Activated T-helper 17 cell treated with anti-CD3 and anti-CD28 coated beads, Interleukin-2, amount 50 U/mL, for 72 hours (primary cell): ENCODE measurements at places on chromosomes 11 and 22.

DNA sequence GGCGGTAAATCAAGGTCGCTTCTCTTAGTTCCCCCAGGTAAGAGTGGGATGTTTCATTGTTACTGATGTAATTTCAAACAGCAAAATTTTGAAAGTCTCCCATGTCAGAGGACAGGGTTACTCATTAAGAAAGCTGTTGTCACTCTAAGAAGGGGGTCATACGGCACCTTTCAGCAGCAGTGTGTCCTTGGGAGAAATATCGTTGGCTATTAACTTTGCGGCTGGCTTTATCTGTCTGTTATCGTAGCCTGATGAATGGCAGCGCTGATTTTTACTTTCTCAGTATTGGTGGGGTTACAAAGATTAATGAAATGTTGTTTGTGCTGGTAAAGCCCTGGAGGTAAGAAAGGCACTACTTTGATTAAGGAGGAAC lies 27.5 kb upstream of the FBXO3 start:
- no peak overlapping the region for H3K27ac ChIP-seq
- no peaks in the 10 kb centered on the region for H3K4me1 ChIP-seq
- no peak for ATAC-seq
- H3K27me3 ChIP-seq, result peaks cover 38% of the 10 kb centered on the region

DNA sequence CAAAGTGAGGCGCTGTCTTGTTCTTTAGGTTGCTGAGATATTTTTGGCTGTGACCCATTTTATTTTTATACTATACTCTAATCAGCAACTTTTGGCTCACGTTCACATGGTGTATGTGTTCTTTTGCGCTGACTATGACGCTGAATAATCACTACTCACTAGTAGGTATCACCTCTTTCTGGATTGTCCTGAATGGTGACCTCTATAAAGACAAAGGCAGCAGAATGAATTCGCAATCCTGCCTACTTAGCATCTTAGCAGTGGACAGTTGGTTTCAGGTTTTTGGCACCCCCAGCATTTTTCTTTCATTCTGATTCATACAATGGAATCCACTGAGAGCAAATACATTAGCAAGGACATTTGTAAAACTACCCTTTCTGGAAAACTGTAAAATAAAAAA lies 351.3 kb downstream of the JRKL start:
- H3K27ac ChIP-seq, result no peak overlapping the region
- no peaks in the 10 kb centered on the region for H3K4me1 ChIP-seq
- peaks cover 4% of the 10 kb centered on the region for H3K27me3 ChIP-seq
- no peak overlapping the region for H3K4me3 ChIP-seq

GRCh38 chr11:82786836-82787235 lies 53.2 kb upstream of the FAM181B start:
- no peaks in the 10 kb centered on the region for H3K36me3 ChIP-seq
- peaks cover 5% of the 10 kb centered on the region for H3K27me3 ChIP-seq
- no peak overlapping the region for H3K27ac ChIP-seq
- no peak overlapping the region for H3K4me3 ChIP-seq
- no peak for ATAC-seq

DNA sequence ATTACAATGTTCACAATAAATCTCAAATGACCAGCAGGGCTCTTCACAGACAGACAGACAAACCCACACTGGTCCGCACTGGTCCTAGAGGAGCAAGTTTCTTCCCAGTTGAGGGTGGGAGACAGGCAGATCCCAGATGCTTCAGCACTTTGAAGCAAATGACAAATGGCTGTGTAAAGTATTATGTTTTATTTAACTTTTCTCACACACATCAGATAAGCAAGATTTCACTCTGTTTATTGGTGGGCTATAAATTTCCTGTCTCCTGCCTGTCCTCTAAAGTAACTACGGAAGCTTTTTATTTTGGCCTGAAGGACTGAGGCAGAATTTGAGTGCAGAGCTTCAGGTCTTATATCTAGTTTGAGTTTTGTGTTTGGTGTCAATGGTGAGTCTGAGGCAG lies 174.7 kb upstream of the MTNR1B start:
- no peaks in the 10 kb centered on the region for H3K4me1 ChIP-seq
- peaks cover 8% of the 10 kb centered on the region for H3K27me3 ChIP-seq
- H3K36me3 ChIP-seq, result no peaks in the 10 kb centered on the region
- H3K27ac ChIP-seq, result no peak overlapping the region
- H3K4me3 ChIP-seq, result no peak overlapping the region

- H3K4me1 ChIP-seq, result peaks cover 11% of the 10 kb centered on the region
- no peak overlapping the region for H3K4me3 ChIP-seq
These were observed 69.7 kb downstream of the PARVB start for GRCh38 chr22:44093791-44094190.

- peaks cover 4% of the 10 kb centered on the region for H3K36me3 ChIP-seq
- H3K4me3 ChIP-seq, result no peak overlapping the region
- peak overlapping the region; percentile 92 for H3K27ac ChIP-seq
- H3K27me3 ChIP-seq, result peaks cover 34% of the 10 kb centered on the region
These were observed 129.6 kb downstream of the CEP164 start for GRCh38 chr11:117457031-117457785.

DNA sequence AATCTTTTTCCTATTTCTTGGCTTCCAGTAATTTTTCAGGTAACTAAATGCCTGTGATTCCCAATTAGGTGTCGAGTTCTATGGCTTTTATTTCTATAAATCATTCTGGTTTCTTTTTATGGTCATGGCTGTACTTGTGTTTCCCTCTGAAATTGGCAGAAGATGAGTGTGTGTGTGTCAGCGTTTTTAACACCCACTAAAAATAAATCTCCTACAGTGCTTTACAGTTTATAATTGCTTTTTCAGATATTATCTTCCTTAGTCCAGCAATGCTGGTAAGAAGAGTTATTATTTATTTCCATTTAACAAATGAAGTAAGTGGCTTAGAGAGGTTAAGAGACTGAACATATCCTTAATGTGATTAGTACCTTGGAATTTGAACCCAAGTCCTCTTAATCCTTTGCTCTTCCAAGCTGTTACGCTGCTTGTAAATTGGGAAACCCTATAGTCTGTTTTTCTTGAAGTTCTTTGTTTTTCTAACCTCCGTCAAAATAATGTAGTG lies 125.2 kb downstream of the TEAD1 start:
- no peaks in the 10 kb centered on the region for H3K36me3 ChIP-seq
- H3K4me3 ChIP-seq, result no peak overlapping the region
- no peak for ATAC-seq
- peaks cover 49% of the 10 kb centered on the region for H3K27me3 ChIP-seq
- no peaks in the 10 kb centered on the region for H3K4me1 ChIP-seq

- H3K27me3 ChIP-seq, result no peaks in the 10 kb centered on the region
- H3K4me1 ChIP-seq, result no peaks in the 10 kb centered on the region
- no peak overlapping the region for H3K4me3 ChIP-seq
- no peak for ATAC-seq
- H3K36me3 ChIP-seq, result no peaks in the 10 kb centered on the region
These were observed 349.9 kb downstream of the CNTN5 start for GRCh38 chr11:99370549-99371216.

DNA sequence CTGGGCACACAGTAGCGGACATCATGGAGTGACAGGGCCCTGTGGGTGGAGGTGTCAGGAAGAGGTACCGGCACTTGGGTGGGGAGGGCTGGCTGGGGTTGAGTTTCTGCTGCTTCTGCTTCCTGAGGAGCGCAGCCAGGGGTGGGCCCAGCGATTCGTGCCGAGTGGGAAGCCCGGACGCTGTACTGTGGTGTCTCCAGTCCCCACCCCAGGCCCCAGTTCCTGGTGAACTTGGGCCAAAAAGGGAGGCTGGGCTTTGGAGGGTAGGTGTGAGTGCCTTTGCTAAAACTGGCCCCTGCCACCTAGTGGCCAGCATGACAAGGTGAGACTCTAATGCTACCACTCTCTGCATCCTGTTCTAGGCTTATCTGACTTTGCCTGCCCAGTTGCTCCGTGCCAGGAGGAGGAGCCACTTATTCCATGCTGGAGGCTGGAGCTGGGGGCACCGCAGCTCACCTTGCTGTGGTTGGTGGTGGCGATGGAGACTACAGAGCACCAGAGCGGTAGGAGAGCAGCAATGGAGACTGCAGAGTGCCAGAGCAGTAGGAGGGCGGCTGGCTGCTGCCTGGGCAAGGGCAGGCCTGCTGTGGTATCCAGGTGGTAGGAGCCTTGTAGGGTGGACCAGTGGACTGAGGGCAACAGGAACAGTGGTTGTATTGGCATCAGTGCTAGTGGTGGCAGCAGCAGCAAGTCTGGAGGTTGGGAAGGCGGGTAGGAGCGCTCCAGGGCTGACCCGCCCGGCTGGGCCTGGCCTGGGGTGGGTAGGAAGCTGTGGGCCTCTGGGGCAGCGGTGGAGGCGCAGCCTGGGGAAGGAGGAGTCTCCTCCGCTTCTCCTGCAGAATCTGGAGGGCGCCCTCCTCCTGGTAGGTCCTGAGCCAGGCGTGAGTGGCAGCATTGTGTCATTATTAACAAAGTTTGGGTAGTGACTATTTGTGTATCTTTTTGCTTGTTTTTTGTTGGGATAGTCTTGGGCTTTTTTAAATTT lies 2.2 kb upstream of the RFPL2 start:
- peaks cover 14% of the 10 kb centered on the region for H3K4me1 ChIP-seq
- H3K36me3 ChIP-seq, result no peaks in the 10 kb centered on the region
- peak; percentile 34 for ATAC-seq

DNA sequence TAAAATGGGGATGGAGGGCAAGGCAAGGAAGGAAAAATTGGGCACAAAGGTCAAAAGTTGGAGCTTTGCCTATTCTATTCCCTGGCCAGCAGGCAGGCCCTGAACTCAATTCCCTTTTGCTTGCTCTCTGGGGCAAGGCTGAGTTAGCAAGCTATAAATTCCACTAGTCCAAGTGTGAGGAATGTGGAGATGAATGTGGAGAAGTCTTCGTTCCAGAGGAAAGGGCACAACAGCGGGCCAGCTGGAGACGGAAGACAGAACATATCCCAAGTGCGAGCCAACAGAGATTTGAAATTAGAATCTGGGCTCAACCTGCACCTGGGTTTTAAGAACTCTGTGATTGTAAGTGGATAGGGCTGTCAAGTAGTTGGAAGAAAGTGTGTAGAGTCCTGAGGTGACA lies 29.5 kb upstream of the FZD4 start:
- no peak overlapping the region for H3K4me3 ChIP-seq
- no peak for ATAC-seq
- no peak overlapping the region for H3K27ac ChIP-seq
- H3K4me1 ChIP-seq, result no peaks in the 10 kb centered on the region

GRCh38 chr11:128660947-128661346 lies 32.9 kb upstream of the FLI1 start:
- no peaks in the 10 kb centered on the region for H3K36me3 ChIP-seq
- no peak overlapping the region for H3K4me3 ChIP-seq
- no peak for ATAC-seq
- H3K4me1 ChIP-seq, result no peaks in the 10 kb centered on the region
- H3K27ac ChIP-seq, result no peak overlapping the region

- no peaks in the 10 kb centered on the region for H3K36me3 ChIP-seq
- H3K4me1 ChIP-seq, result no peaks in the 10 kb centered on the region
- H3K4me3 ChIP-seq, result no peak overlapping the region
- no peak overlapping the region for H3K27ac ChIP-seq
- no peak for ATAC-seq
These were observed 346.6 kb downstream of the MN1 start for GRCh38 chr22:27454807-27455450.

- H3K36me3 ChIP-seq, result peaks cover 6% of the 10 kb centered on the region
- peaks cover 24% of the 10 kb centered on the region for H3K4me1 ChIP-seq
- ATAC-seq, result no peak
- H3K4me3 ChIP-seq, result peak overlapping the region; percentile 83
- no peaks in the 10 kb centered on the region for H3K27me3 ChIP-seq
These were observed 186.6 kb downstream of the MAML2 start for GRCh38 chr11:96156379-96156722.

DNA sequence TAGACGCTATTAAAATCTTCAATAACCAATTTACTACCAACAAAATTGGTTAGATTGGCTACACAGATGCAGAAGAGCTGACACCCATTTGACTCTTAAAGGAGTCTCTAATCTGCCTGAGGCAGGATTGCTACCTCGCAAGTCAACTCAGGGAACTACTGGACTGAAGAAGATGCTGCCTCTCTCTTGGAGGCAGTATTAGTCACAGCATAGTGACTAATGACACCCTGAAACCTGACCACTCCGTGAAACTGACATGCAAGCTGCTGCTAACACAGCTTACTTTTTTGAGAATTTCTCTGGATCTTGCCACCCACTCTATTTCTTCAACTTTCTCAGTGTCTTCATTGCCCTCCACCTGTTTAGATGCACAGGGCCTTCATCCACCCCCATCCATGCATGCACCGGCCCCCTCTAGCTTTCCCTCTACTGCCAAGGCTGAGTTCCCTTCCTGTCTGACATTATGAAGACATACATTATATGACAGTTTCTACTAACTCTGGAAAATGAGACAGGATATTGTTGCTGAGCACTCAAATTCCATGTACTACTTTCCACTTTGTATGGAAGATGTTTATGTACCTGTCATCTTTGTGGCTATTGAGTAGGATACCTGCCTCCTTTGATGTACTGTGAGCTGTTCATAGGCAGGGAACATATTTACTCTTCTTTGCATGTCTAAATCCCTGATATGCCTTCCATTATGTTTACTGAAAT lies 183.2 kb downstream of the MSANTD4 start:
- no peak overlapping the region for H3K27ac ChIP-seq
- peaks cover 3% of the 10 kb centered on the region for H3K27me3 ChIP-seq
- no peak overlapping the region for H3K4me3 ChIP-seq
- peak; percentile 63 for ATAC-seq
- H3K36me3 ChIP-seq, result no peaks in the 10 kb centered on the region

DNA sequence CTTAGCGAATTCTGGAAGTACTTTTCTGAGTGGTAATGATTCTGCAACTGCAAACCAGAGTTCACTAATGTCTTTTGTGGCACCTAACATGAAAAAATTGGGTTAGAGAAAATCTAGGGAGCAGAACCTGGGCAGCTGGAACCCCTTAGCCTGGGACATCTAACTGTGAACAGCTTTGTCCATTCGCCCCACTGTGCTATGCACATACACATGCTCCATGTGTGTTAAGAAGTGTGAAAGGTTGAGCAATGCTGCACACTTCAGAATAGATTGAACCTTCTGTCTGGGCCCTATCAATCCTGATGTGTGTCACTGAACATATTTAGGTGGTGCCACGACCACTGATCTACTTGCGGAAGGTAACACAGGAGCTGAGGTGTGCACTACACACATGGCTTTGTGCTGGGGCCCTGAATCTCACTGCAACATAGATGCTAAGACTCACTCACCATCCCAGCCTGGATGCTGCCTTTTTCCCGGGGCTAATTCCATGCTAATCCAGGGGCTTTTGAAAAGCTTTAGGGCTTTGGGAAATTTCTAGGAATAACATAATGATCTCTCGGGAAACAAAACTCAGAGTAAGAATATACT lies 976.2 kb downstream of the NTM start:
- H3K36me3 ChIP-seq, result no peaks in the 10 kb centered on the region
- no peak overlapping the region for H3K4me3 ChIP-seq
- no peak for ATAC-seq
- peaks cover 31% of the 10 kb centered on the region for H3K27me3 ChIP-seq

GRCh38 chr22:32103658-32104315 lies 55.3 kb downstream of the C22orf42 start:
- no peaks in the 10 kb centered on the region for H3K4me1 ChIP-seq
- H3K36me3 ChIP-seq, result no peaks in the 10 kb centered on the region
- no peak overlapping the region for H3K27ac ChIP-seq
- no peak for ATAC-seq

GRCh38 chr11:115333121-115333520 lies 171.1 kb downstream of the CADM1 start:
- no peaks in the 10 kb centered on the region for H3K4me1 ChIP-seq
- no peaks in the 10 kb centered on the region for H3K27me3 ChIP-seq
- no peak for ATAC-seq
